ENCODE measurements at places on chromosomes 16 and 17.

GRCh38 chr17:82226146-82226808 is 2.6 kb upstream of the SLC16A3 start:
- no peak for DNase-seq

- DNase-seq, result no peak
These were observed 170.1 kb upstream of the CHMP6 start for GRCh38 chr17:80821546-80821945.

DNA sequence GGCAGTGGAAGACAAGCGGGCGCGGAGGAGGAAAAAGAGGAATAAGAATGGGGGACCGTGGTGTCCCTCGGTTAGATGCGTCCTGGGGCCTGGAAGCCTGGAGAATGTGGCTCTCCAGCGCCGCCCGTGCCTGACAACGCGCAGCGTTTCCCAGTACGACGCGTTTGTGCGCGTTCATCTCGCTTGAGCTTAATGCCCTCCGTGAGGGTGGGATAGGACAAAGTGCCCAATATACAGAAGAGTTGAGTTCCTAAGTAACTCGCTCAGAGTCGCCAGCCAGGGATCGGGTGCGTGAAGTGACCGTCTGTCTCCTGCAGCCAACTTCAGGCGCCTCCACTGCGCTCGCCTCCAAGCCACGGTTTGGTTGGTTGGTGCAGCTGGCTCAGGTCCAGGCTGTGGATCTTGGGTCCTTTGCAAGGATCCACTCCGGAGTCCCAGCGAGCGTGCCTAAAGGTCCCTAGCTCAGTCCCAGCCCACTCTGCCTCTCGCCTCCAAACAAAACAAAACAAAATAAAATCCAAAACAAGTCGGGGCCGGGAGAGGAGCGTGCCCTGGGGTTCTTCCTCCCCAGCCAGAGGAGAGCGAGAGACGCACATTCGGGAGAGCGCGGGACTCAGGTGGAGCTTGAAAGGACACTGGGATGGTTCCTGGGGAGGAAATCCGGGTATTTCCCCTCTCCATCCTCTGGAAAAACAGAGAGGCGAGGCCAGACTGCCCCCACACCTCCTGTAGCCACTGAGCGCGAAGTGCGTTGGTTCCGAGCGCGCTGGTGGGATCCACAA is 974 bp downstream of the GALR2 start:
- no peak for DNase-seq

- peak; percentile 13 for DNase-seq
These were observed 66.2 kb downstream of the NQO1 start for GRCh38 chr16:69660166-69660565.

DNA sequence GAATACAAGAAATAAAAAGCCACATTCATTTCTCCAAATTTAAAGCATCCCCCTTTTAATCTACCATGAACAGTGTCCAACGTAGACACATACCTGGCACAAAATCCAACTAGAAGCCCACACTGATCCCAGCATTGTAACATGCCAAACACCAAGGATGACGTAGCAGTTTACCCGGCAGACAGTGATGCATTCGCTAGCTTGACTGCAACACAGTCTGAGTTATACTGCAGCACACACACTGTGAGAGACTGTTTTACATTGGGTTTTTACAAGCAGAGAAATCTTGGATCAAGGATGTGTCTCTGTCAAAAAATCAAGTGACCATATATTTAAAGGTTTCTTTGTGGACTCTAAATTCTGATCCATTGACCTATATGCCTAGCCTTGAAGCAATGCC is 74.5 kb upstream of the C17orf78 start:
- no peak for DNase-seq

DNA sequence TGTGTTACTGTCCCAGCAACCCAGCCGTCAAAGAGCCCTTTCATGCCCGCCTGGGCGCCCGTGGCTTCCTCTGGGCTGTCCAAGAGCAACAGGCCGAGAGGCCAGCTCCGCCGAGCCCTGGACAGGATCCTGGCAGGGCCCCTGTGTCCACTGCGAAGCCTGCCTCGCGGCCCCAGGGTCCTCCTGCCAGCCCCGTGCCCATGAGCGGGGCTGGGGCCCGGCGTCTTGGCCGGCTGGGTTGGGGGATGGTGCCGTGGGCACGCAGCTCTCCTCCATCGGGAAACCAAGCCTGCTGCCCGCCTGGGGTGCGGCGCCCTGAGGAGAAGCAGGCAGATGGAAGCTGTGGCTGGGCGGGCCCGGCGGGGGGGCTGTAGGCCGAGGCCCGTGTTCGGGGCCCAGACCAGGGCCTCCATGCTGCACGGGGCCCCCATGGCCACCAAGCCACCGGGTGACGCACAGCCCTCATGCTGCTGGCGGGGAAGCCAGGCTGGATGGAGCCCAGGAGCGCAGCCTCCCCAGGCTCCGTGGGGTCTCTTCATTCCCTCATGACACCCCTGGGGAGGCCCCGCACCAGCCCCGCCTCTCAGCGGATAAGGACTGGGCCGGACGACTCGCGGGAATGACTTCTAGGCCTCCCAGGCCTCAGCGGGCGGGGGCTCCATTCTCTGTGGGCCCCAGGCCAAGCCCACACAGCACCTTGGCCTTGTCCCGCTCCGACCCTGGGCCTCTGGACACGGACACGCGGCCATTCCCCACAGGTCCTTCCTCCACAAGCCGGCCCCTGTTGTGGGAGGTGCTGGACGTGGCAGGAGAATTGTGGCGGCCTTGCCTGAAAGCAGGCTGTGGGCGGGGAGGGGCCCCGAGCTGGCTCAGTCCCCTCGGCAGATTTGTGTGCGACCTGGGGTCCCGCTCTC is at the start of gene C1QTNF8:
Gene C1QTNF8 (minus strand): TSS at position 76 of the 914 bp plus-strand sequence. CDS start 1,322 bp downstream, outside the sequence.
- no peak for DNase-seq

- DNase-seq, result no peak
These were observed 26.0 kb downstream of the PLD6 start for GRCh38 chr17:17180141-17180603.

DNA sequence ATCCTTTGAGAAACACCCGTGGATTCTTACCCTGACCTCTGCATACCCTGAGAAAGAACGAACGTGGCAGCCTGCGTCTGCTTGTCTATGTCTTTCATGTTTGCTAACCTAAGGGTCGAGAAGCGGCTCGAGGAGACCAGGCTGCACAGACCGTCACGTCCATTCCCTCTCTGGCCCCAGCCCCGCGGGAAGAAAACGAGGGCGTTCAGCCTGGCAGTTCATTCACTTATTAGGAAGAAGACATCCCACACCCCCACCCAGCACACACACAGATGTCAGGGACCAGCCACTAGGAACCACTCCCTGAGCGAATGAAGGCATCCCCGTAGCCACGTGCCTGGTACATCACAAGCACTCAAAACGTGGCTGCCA is 655 bp upstream of the MTHFSD start:
- no peak for DNase-seq

- no peak for DNase-seq
These were observed 4.7 kb upstream of the FSCN2 start for GRCh38 chr17:81523402-81524038.
